DMS79 treated with DMSO at 0.1 percent for 48 hours (cell line): ENCODE measurements at places on chromosomes 4 and X.
A peak's percentile ranks its signal among the peaks of the same experiment; 100 is the strongest.

DNA sequence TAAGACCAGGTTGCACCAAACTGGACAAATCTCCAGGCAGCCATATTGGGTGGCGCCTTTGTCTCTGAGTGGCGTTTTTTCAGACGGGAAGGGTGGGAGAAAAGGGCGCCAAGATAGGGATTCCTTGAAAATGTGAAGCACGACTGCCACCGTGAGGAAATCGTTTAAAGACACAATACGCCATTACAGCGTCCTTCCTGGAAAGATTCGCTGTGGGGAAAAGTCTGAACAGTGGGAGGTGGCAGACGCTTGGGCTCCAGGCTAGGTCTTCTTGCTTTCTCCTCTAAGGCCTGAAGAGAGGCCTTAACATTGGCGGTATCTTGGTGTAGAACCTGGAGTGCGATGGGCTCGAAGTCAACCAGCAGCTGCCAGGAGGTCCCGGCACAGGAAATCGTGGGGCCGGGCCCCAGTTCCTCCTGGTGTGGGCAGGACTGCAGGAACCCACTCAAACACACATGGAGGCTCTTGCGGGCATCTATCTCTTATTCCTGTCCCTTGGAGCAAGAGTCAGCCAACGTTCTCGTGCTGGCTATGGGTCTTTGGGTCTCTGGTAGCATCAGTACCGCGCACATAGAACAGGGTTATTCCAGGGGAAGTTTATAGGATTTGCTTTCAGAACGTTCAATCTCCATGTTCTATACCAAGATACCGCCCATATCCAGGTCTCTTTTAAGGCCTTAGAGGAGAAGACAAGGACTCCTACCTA lies 208.8 kb downstream of the OR13H1 start:
- peak; percentile 71 for DNase-seq

DNA sequence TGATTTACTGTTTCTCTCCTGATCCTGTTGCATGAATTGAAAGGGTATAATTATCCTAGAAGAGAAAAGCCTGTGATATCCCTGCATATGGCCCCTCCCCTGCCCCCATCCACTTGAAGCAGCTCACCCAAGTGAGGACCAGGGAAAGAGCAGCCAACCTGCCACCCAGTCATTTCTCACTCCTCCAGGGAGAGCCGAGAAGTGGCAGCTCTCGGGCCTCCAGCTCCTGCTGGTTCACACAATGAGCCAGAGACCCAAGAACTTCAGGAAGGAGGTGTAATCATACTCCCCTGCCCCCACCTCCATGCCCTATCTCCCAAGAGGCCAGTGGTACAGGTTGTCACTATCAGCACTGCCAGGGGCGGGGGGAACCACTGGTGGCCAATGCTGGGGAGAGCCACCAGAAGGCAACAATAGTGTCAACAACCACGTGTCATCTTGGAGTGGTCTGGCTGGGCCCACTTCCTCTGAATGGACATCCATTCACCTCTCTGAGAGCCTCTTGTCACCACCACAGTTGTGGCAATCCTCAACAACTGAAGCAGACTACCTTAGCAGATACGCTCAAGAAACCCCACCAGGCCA lies 42.9 kb downstream of the APOO start:
- no peak for DNase-seq

GRCh38 chr4:160510928-160511327 lies 1408.0 kb downstream of the RAPGEF2 start:
- no peak for DNase-seq

DNA sequence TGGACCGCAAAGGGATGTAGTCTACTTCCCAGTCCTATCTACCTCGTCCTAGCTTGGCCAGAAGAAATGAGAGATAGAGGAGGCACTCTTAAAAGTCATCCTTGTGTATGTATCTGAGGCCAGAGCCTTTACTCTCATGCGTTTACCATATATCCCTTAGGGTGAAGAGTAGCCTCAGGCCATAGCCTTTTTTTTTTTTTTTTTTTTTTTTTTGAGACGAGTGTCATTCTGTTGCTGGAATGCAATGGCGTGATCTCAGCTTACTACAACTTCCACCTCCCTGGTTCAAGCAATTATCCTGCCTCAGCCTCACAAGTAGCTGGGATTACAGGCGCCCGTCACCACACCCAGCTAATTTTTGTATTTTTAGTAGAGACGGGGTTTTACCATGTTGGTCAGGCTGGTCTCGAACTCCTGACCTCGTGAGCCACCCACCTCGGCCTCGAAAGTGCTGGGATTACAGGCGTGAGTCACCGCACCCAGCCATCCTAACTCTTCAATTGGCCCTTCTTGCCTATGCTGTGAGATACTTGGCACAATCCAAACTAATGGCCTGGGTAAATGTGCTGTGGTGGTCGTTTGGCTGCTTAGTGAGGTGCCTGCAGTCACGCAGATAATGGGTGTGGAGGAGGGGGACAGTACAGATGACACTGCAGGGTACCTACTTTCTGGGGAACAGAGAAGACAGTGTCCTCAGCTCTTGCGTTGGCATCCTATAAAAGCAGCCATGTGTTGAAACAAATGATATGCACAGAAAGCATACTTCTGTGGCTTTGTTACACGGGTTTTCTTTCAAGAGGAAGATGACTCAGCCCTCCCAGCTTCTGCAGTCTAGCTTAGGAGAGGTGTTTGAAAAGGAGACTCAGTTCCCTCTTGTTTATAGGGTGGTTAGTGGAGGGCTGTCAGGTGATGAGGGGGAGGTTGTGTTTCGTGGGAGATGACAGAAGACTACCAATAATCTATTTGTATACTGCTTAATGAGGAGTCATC lies 10.4 kb upstream of the DGAT2L6 start:
- no peak for DNase-seq

DNA sequence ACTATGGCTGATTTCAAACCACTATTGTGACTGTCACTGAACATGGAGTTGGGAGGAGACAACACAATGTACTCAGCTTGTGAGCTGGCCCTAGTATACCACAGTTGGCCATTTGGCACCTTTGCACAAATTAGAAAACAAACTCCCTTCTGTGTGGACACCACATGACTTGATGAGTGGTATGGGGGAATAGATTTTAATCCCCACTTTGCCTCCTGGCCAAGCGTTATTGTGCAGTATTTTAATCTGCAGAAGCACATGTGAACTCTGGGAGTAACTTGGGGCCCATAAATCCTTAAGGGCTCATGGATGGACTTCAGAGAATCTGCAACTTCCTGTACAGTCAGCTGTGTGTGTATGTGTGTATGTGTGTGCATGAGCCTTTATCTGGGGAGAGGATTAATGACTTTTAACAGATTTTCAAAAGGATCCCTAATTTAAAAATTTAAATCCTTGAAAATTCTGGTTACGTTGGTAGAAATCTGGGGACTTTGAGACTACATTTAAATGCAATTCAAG lies 105.0 kb upstream of the PAQR3 start:
- no peak for DNase-seq
